ENCODE measurements at places on chromosomes 13 and 19.

DNA sequence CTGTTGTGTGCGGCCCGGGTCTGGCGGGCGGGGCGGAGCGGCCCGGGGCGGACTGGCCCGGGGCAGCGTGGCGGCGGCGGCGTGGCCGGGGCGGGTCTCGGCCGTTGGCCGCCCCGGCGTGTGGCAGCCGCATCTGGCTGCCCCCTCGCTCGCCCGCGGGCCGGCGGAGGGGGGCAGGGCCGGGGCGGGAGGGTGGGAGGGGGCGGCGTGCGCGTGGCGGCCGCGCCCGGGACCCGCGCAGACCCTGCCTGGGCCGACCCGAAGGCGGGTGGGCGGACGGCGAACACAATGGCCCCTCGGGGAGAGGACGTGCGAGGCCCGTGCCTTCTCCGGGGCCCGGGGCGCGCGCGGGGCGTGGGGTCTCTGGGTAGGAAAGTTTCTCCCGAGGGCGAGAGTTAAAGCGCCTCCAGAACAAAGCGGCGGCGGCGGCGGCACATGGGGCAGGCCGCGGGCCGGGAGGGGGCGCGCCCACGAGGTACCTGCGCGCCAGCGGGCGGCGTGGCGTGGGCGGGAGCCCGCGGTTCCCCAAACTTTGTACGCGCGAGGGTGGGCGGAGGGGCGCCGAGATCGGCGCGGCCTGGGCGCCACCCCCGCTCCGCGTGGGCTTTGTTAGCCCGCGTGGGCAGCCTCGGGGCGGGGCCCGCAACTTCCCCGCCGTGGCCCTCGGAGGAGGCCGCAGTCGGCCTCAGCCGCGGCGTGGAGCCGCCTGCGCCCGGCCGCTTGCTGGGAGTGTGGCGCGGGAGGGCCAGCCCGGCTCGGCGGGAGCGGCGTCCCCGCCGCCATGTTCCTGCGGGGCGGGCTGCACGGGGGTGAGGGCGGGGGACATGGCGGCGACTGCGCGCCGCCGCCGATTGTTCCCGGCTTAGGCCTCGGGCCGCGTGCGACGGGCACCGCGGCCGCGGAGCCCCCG lies 764 bp downstream of the MIR17HG start:
- peak; percentile 85 for DNase-seq

DNA sequence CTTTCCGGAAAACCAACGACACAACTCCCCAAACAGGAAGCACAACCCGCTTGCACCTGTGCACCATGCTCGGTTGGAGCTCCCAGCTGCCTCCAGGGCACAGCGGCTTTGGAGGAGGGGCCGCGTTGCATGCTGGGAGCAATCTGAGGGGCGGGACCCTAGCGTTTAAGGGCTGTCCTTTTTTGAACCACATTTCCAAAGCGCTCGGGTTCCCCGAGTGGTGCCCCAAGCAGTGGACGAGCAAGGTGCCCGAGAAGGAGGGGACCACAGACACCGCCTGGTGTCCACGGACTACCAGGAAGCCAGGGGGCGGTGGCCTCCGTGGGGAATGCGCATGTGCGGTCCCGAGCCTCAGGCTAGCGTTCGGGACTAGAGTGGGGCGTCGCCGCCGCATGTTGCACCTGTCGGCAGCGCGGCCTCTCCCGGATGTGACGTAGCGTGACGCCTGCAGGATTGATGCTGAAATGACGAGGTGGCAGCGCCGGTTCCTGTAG lies 11.9 kb upstream of the ZNF57 start:
- peak; percentile 54 for DNase-seq

GRCh38 chr19:13036366-13036976 lies 41.2 kb downstream of the NFIX start:
- DNase-seq = no peak

DNA sequence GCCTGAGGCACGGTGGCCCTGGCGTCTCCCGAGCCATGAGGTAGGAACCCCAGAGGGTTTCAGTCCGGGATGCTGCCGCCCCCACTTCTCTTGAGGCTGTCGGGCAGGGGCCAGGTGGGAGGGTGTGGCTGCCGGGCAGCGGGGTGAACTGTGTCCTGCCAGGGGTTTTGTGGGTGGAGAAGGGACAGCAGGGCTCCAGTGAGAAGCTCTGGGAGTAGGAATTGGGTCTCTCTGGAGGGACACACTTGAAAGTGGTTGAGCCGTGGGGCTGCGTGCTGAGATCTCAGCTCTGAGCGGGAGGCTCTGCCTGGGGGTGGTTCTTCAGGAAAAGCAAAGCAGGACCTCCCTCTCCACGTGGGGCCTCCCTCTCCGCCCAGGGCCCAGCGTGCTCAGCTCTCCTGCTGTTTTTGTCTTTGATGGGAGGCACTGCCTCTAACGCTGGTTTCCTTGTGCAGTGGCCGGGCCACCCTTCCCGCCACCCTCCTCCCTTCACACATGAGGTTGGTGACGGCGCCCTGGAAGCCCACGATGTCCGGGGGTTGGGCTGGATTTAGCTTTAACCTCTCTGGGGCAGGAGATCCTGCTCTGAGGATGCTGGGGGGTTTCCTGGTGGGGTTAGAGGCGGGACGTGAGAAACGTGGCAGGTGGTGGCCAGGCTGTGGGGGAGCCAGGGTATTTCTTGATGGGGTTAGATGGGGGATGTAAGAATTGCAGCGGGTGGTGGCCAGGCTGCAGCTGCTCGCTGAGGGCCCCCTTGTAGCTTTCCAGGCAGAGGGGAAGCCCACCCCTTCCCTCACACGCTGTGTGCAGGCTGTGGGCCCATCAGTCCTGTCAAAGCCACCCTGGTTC lies 15.3 kb upstream of the ZNF554 start:
- DNase-seq = no peak

DNA sequence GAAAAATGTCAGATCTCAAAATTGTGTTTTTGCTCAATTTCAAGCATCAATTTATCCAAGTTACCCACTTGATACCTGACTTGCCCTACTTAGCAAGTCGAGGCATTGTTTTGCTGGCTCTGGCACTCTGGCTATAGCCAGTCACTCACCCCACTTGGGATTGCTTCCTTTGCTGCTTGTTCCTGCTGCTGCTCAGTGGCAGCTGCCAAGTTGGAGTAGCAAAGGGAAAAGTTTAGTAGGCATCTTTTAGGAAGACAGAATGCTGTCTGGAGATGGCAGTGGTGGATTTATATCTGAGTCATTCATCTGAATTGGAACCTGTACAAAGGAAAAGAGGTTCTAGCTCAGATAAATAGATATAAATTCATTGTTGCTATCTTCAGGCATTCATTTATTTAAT lies 41.2 kb downstream of the PCCA start:
- no peak for DNase-seq

GRCh38 chr13:47426126-47426849 lies 529.4 kb upstream of the HTR2A start:
- no peak for DNase-seq

- no peak for DNase-seq
Observed at GRCh38 chr13:80945328-80945727, 604.4 kb upstream of the SPRY2 start.

DNA sequence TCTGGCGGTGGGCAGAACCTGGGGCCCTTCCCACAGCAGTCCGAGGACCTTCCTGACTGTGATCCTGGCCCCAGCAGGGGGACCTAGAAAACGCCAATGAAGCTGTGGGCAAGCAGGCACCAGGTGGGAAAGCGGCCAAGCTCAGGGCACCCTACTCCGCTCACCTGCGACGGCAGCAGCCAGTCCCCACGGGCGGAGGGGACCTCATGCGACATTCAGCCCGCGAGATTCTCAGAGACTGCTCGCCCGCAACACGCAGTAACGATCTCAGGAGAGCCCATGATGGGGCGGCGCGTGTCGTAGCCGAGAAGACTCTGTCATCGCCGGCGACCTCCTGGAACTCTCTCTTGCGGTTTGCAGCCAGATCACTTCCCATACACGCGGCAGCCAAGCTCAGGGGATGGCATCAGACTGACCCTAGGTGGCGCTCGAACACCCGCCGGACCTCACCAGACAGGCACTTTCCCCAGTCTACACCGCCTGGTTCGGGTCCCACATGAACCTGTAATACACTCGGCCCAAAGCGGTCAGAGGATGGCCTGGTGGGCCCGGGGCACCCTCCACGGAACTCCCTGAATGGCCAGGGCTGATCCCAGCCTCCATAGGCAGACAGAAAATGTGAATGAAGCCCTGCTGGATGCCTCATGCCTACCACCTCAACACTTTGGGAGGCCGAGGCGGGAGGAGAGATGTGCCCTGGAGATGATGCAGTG lies 26.5 kb downstream of the MAN2B1 start:
- DNase-seq = peak; percentile 91

DNA sequence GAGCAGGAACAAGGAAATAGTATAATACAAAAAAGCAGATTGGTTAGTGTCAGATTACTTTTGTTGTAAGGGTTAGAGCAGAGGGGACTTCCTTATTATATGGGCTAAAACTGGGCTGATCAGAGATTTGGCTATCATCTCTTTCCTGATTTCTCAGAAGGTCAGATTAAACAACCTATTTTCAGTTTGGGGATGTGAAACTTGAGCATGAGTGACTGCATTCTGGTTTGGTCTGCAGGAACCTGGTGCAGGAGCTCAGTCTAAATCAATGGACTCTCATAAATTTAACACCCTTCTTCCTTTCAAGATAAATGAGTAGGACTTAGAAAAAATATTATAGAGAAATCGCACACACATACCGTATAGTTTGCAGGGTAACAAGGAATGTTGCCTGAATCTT lies 12.9 kb upstream of the RFXAP start:
- no peak for DNase-seq

- no peak for DNase-seq
Observed at GRCh38 chr13:102322211-102322610, 79.6 kb downstream of the FGF14 start.

GRCh38 chr19:38735257-38735686 lies 9.0 kb downstream of the CAPN12 start:
- DNase-seq = peak; percentile 61

DNA sequence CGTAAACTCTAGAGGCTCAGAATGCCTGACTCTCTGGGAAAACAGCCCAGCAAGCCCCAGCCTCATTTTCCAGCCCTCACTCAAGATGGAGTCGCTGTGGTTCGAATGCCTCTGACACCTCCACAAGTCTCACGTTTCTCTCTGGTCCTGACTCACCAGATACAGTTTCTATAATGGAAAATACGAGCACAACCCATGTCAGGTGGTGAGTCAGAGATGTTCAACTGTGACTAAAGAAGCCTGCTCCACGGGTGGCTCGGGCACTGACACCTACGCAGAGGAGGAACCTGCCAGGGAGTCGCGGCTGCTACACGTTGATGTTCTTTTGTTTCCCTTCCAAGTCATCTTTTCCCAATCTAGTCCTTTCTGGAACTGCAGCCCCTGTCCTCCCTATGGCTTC lies 87.1 kb upstream of the STK24 start:
- peak; percentile 76 for DNase-seq

GRCh38 chr13:97934590-97934989 lies 18.9 kb upstream of the IPO5 start:
- DNase-seq = no peak

DNA sequence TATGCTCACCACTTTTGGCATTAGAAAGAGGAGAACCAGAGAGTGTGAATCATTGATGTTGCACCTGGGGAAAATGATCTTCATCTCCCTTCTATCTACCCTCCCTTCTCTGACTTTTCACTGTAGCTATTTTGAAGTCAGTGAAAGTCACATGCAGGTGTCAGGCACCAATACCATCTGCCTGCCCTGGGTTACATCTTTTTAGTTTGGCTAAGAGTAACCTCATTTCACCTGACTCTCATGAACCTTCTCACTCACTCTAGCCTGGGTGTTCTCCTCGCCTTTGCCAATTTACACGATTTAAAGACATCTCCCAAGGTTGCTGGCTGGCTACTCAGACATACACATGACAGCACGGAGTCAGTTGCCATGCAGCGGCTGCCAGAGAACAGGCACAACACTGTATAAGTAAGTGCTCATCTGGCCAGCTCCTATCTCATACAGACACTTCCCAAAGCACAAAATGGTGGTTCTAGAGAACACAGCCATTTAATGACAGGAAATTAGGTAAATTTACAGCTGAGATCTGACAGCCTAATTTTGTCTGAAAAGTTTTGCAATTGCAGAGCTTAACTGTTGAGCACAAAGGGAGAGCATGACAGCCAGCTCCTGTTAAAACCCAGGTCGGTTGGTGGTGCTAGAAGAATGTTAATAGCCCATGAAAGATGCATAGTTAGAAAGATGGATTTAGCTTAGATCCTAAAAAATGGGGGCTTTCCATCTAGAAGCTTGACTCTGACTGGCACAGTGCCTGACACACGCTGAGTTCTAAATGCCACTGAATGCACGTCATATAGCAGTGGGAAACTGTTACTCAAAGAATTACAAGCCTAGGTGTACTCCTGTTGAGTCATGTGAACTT lies 32.5 kb downstream of the LCP1 start:
- DNase-seq = no peak

GRCh38 chr19:57288373-57288772 lies 8.1 kb downstream of the ZNF460 start:
- no peak for DNase-seq

DNA sequence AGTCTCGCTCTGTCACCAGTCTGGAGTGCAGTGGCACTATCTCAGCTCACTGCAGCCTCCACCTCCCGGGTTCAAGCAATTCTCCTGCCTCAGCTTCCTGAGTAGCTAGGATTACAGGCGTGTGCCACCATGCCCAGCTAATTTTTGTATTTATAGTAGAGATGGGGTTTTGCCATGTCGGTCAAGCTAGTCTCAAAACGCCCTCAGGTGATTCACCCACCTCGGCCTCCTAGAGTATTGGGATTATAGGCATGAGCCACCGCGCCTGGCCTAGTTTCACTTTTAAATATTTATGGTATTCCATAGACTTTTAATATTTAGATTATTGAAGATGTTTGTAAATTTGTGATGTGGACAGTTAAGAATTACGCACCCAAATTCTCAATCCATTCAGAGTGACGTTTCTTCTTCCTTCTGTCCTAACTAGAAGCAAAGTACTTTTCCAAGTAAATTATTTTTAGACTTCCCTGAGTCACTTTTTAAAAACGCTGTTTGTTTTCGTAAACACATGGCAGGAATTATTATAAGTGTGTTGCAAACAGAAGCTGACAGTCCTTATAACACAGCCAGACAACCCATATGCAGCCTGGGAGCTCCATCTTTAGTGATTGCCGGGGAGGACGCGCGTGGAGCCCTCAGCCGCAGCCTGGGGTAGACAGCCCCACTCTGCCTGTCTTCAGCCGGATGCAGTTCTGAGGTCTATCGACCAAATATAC lies 131.7 kb downstream of the ATP11A start:
- DNase-seq = no peak

GRCh38 chr19:49056101-49056901 lies 1.2 kb downstream of the CGB7 start:
- DNase-seq = peak; percentile 77

DNA sequence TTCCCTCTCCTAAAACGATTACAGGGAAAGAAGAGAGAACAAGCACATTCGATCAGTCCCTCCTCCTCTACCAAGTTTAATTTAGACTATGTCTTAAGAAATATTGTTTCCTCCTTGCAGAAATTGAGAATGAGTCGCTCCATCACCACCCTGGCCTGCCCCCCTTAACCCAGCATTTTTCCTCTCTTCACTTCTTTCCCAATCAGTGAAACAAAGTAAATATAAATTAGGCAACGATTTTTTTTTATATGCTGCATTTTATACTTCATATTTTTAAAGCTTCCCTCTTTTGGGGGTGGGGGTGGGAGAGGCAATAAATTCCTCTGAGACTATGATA lies 300.0 kb downstream of the SPRY2 start:
- DNase-seq = no peak
